Cerebellum (tissue), 4 donors: ENCODE measurements at places on chromosomes 16 and 17.
A peak's percentile ranks its signal among the peaks of the same experiment; 100 is the strongest.

DNA sequence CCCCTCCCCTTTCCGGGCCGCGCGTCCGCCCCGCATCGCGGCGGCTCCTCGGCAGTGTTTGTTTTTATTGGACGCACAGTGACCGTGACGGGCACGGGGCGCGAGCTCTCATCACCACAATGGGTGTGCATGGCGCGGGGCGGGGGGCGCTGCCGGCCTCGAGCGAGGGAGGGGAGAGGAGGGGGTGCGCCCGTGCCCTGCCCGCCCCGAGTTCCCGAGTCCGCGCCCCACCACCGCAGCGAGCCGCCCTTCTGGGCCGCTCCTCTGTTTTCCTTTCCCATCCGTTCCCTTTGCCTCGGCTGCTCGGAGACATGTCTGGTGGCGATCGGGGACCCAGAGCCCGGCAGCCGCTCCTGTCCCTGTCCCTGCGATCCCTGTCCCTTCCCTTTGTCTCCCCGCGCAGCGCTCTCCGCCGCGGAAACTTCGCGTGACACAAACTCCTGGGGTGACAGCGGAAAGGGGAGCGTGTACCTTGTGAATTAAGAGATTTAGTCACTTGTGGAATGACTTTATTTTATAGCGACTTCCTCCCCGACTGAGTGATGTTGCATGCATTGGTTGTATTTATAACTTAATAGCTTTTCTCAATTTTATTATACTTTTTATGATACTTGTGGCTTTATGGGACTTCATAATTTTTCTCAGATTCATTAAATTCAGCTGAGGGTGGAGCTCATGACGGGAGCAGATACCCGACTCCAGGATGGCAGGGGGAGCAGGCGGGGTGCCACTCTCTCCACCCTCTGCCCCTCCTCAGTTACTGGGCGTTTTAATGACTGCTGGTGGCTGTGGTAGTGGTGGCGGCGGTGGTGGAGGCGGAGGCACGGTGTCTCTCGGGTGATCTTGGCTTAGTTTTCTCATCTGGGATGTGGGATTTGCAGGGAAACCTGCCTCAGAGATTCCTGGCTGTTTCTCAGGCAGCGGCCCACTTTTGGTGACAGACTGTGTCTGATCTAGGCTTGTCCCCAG, 40.8 kb downstream of the MRM1 start:
- peak; percentile 35 for DNase-seq

DNA sequence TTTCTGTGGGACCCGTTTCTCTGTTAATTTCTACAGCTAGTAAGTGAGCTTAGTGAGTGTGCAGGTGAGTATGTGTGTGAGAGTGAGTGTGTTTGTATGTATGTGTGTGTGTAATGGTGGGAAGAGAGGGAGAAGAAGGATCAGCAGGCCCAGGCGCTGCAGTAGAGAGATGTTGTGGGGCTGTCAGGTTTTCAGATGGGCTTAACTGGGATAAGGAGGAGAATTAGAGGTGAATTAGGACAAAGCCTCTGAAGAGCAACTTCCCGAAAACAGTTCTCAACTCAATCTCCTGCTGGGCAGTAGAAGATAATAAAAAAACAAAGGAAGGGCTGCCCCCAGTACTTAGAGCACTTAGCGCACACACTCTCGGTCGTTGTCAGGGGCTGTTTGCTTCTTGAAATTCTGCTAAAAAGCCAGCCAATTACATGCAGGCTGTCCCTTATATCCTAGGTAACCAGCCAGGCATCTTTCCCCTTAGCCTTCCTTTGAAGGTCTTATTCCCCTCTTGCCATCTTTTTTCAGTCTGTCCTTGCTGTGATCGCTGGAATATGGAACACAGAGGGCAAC, 63.4 kb downstream of the CLEC16A start:
- no peak for DNase-seq

DNA sequence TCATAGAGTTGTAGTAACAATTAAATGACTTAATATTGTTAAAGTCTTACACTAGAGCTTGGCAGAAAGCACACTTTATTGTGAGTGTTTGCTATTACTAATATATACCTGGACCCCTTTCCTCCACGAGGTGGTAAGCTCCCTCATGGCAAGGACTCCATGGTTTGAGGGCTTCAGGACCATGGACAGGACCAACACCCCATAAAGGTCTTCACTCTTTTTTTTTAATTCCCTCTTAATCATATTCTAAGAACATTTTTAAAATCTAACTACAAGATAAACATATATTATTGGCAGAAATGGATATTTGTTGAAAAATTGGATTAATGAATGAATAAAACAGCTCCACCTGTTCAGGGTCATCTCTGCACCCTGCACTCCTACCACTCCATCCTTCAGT, 154.5 kb downstream of the CBLN1 start:
- DNase-seq: no peak

DNA sequence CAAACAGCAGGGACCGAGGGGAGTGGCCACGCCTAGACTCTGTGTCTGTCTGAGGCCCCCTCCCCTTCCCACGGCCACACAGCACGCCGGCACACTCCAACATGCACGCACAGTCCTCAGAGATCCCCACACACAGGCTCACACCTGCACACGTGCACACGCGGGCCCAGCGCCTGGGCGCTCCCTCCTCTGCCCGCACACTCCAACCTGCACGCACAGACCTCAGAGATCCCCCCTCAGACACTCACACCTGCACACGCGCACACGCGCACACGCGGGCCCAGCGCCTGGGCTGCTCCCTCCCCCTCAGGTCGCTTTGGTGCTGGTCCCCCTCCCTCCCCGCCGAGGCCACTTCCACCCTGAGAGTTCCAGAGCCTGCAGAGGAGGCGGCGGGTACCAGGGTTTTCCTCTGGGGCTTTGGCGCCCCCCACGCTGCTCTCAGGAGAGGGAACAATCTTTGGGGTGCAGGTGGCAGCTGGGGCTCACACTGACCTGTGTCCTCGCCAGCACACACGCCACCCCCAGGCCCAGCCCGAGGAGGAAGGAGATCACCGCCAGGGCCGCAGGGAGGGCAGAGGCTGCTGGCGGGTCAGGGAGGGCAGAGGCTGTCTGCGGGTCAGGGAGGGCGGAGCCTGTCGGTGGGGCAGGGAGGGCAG, 1.6 kb downstream of the CD7 start:
- no peak for DNase-seq

DNA sequence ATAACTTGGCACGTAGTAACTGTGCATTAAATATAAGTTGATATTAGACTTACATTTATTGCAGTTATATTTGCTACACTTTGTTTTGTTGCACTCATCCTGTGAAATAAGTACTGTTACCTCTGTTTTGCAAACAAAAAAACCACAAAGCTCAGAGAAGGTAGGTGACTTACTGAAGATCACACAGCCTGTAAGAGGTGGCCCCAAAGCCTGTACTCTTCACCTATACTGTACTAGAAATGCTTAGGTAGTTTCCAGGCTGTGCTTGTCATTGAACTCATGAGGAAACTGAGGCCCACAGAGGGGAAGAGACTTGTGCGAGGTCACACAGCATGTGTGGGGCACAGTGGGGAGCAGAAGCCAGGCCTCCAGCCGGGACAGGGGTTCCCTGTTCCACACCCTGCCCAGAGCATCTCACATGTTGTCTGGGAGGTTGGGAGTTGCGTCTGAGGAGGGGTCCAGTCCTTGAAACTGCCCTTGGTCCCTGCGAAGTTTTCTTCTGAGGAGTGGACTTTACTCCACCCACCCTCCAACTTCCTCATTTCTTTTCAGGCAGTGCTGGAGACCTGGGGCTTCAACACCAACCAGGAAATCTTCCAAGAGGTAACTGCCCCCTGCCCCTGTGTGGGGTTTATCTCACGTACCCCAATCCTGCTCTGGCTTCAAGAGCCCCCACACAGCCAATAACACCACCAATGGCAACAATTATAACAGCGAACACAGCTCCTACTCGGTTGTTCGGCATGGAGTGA, 13.0 kb downstream of the CETP start:
- no peak for DNase-seq

- no peak for DNase-seq
Measured at GRCh38 chr16:81779536-81780320, 637 bp downstream of the PLCG2 start.
